ENCODE measurements at places on chromosomes 2 and 18. TPM values are rescaled to one million over a fixed set of nuclear protein-coding genes. Genes with fewer than 3 reads are reported as not detected.
A peak's percentile ranks its signal among the peaks of the same experiment; 100 is the strongest.

- no peak for DNase-seq
These were observed 926.2 kb downstream of the TSN start for GRCh38 chr2:122681626-122682025.

GRCh38 chr2:172976116-172976515, 99.5 kb upstream of the MAP3K20 start:
- no peak for DNase-seq

DNA sequence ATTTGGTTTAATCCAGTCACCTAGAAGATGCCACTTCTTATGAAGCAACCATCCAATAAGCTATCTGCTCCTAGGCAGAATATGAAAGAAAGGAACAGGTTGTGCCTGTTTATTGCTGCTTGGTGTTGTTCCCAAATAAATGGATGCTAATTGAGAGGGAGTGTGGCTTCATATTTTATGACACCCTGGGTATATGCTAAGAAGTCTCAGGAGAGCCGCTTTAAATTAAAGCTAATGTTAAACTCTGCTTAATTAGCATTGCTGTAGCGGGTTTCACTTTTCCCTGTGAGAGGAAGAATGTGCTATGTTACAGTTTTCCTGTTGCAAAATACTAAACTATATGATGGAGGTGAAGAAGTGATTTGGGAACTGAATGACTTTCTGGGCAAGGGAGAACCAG, 48.7 kb upstream of the TANK start:
- DNase-seq, result no peak

DNA sequence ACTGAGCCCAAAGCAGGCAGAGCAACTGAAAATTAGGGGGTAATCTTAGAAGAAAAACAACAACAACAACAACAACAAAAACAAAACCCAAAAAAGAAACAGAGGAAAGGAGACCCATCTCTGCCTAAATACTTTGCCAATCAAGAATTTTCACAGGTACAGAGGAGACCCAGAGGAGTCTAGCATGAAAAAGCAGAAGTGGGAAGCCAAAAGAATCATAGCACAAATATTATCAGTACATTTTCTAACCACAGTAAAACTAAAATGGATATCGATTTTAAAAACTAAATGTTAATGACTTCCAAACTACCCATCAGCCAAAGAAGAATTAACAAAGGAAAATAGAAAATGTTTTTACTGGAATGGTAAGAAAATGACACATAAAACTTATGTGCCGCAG, 148.1 kb downstream of the BAZ2B start:
- DNase-seq, result no peak

KCNK3 gene
- total RNA-seq, result 557 TPM

DNA sequence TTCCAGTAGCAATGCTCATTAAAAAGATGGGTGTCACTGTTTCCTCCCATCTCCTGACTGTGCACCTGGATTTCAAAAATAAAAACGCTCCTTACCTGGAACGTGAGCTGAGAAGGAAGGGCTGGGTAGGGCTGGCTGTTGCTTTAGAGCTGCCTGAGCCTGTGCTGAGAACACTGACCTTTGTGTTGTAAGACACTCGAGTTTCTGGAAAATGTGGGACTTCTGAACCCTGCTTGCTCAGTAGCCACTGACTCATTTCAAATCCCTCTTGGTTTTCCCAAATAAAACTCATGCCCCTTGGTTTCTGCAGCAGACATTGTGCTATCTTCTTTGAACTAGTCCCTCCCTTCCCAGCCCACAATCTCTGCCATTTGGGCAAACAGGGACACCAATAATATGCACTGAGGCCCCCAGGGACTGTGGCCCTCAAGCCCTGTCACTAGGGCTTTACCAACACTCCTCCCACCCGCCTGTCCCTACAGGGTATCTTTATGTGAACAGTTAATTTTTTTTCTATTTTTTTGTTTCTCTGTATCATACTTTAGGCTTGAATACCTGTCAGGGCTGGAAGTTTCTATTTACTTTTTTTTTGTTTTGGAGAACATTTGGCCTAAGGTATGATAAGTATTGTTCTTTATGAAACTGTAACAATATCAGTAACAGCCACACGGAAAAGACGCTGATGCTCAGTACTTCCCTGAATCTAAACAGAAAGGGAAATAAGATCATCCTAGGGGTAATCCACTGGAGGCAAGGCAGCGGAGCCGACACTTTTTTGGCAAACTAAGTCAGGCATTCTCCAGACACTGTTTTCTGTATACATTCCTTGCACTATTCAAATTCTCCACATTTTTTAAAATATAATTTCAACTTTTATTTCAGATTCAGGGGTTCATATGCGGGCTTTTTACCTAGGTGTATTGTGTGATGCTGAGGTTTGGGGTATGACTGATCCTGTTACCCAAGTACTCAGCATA, 280.2 kb downstream of the STK39 start:
- DNase-seq, result no peak

DNA sequence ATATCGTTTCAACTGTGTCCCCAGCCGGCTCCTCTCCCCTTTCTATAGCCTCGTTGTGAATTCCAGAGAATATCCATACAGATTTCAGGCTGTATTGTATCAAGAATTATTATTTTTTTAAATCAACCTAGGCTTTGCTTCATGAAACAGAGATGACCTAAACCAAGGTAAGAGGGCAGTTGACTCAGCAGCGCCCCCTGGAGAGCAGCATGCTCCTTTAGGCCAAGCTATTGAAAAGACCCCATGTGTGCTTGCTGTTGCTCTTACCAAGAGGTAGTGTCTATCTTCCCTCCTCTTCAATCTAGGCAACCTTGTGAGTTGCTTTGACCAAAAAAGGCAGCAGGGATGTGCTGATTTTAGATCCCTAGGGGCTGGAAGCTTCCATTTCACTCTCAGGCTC, 426.7 kb upstream of the SMIM21 start:
- no peak for DNase-seq

DNA sequence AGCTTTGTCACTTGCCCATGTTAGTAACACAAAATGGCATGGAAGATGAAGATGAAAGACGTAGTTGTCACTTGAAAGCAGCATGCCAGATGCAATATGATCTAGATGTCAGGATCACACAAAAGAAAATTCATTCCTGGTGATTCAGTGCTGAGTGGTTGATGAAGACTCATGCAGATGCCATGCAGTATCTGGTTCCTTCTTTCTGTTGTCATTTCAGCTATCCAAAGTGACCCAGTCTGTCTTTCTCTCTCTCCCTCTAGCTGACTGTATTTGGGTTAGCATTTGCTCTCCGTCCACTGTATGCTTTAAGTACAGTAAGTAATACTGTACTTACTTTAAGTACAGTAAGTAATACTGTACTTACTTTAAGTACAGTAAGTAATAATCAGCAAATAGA, 50.4 kb downstream of the TTN start:
- no peak for DNase-seq

- DNase-seq, result peak; percentile 38
These were observed 74.6 kb downstream of the ARL4C start for GRCh38 chr2:234422273-234422732.

DNA sequence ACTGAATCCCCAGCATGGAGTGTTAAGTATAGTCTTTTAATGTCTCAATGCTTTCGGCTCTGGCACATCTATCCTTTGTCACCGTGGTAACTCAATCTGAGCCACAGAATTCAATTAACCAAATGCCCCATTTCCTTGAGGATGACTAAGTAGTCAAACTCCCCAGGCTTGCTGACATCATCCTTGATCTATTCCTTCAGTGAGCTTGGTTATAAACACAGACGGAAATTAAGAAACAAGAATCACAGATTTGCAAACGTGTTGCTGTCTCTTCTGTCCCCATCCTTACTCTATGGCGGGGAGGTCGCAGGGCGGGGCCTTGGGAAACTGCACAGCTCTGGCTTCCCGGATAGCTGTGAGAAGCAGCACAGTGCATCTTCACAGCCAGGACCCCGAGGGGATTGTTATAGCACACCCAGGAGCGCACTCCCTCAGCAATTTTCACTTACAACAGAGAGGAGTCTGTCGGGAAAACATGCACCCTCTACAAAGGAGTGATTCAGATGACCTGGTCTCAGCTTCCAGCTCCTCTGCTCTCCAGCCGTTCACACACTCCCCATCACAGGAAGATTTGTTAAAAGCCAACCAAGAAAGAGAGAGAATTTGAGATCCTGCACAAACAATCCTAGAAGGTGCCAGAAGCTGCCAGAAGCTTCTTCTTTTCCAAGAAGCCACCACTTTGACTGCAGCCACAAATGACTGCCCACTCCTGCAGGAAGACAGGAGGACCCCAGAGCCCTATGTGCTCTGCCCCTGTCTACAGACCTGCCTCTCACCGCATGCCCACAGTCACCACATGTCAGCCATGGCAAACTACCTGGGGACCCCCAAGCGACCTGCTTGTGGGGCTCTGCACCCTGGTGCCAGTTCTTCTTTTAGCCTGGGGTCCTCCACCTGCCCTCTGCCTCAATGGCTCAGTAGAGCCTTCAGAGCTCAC, 44.9 kb upstream of the YWHAQ start:
- no peak for DNase-seq

DNA sequence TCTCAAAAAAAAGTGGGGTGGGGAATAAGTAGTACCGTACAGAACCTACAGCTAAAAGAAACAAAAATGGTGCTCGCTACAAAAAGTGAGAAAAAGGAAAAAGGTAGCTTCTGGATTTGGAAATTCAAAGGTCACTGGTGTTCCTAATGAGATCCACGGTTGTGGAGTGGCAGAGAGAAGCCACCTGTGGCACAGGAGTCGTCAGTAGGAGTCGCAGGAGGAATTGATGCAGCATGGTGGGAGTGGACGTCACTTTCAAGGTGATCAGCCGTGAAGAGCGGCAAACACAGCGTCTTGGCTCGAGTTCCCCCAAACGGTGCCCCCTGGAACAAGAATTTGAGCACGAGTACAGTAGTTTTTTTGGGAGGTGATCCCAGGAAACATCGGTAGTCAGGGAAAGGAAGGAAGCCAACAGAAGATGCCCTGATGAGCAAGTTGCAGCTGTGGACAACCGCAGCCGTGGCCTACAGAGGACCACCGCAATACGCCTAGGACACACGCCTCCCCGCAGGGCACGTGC, 1.4 kb upstream of the TTL start:
- no peak for DNase-seq

HOXD11 gene
- not detected for total RNA-seq

DNA sequence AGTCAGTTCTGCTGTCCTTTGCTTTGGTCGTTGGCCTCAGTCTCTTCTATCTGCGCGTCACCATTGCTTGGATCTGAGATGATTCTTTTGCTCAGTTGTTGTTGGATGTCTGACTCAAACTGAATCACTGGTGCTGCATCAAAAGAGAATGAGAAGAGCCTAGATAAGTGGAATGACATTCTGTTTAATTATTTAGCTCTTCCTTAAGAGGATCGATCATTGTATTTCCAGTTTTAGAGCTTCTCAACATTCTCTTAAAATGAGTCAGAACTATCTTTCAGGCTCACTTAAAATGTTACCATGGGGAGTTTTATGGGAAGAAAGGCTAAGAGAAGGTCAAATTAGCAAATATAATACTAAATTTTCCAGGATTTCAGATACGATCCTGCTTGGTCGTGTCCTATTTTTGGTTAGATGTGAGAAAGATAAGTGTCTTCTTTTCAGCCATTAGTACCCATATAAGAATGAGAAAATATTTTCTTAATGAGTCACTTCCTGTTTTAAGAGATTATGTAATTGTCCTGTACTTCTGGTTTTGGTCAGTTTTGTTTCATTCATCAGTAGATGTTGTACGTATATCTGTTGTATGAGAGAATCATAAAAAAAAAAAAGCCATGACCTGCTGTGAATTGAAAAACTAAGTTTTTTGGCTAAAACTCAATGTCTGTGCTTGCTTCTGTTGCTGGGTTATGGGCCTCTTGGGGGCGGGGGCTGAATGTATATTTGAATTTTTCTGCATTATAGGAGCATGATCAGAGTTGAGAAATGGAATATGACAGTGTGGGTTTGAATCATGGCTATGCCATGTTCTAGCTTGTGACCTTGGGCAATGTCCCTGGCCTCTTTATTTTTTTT, 31.6 kb upstream of the CASP10 start:
- DNase-seq, result no peak

DNA sequence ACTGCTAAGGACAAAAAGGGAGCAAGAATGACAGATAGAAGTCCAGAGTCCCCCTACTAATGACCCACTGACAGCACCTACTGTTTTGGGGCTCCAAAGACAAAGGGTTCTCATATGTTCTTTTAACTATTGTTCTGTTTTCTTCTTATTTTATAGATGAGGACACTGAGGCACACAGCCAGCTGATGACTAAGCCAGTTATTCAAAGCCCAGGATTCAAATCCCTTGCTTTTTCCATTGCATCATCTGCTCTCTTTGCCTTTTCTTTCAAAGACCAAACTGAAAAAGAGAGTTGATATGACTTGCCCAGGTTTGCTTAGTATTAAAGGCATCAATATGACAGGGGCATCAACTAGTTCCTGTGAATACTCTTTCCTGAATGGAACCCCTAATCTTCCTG, 299.8 kb downstream of the LRATD1 start:
- DNase-seq, result no peak

DNA sequence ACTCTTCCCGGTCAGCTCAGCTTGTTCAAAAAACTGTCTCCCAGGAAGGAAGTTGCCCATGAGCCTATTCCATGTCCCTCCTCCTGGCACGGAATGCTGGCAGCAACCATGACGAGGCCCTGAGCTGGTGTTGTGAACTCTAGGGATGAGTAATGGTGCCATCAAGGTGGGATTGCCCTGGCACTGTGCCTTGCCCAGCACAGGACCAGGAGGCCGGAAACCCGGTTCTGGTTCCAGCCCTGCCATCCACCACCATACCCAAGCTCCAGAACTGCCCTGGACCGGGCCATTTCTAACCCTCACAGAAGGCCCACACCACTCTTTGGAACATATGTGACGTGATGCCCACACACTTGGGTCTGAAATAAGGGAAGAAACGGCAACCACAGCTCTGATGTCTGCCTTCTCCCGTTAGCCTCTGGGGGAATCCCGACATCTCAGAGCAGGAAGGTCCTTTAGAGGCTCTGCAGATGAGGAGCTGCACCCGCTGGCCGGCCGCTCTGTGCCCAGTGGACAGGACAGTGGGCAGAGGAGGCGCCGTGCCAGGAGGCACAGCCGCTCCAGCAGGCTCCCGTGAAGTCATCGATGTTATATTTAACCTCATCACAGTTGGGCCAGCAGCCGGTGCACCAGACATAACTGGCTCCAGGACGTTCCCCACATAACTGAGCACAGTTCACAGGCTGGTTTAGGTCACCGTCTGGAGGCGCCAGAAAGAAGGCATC, 462.1 kb upstream of the ID2 start:
- DNase-seq, result no peak

PPM1B gene
- total RNA-seq, result 42.9 TPM

DNA sequence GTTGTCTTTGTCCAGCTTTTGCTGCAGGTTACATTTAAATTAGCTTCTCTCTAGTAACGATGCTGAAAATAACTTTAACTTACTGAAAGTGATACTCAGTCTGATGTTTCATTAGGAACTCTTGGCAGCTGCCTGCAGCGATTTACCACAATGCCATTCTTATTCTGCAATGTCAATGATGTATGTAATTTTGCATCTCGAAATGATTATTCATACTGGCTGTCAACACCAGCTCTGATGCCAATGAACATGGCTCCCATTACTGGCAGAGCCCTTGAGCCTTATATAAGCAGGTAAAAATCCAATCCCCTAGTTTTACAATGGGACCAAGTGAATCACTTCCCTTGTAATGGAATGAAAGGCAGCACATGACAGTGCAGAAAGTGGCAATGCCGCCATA, 16.3 kb upstream of the MFF start:
- DNase-seq, result no peak

MBD5 gene
- 15.6 TPM for total RNA-seq

DCAF17 gene
- total RNA-seq, result 18.3 TPM
